ENCODE measurements at places on chromosomes 6 and 20. TPM values are rescaled to one million over a fixed set of nuclear protein-coding genes. Genes with fewer than 3 reads are reported as not detected.

CAGE1 gene
- 0.57 TPM for total RNA-seq

RSPH9 gene
- total RNA-seq, result 0.29 TPM

RBM24 gene
- total RNA-seq, result 0.15 TPM

FAM184A gene
- total RNA-seq, result 2.1 TPM

SGK2 gene
- 1.7 TPM for total RNA-seq

DNA sequence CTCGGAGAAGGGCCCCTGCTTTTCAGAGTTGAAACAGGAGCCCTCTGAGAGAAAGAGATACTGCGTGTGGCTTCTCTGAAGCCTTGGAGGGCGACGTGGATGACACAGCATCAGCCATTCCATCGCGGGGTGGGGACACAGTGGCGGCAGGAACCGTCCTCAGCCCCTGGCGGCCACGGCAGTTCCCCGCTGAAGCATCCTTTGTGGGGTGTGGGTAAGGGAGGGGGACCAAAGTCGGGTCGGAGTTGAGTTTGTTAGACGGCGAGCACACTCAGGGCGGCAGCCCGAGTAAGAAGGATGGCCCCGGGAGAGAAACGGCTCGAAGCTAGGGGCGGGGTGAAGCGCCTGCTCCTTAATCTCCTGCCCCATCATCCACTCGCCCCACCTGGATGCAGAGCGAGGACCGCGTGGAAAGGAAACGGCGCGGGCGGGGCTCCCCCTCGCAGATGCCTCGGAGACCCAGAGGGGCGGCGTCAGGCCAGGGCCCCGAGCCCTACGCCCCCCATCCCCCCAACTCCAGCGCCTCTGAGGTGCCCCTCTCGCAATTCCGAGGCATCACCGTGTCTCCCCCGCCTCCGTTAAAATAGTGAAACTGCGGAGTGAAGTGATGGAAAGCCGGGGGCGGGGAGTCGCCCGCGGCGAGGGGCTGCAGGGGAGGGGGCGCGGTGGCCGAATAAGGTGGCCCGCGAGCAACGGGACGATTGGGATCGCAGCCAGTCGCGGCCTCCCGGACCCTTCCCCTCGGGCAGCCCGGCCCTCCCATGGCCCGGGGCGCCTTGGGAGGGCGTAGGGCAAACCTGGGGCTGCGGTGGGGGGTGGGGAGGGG, 796 bp upstream of the RREB1 start:
- peak overlapping the region; percentile 85 for H3K27ac ChIP-seq
- peaks cover 23% of the 10 kb centered on the region for H3K4me1 ChIP-seq
- no peaks in the 10 kb centered on the region for H3K36me3 ChIP-seq
- H3K27me3 ChIP-seq, result no peaks in the 10 kb centered on the region
- peak; percentile 52 for DNase-seq
- H3K4me3 ChIP-seq, result peak overlapping the region; percentile 97

- H3K27ac ChIP-seq, result no peak overlapping the region
- H3K27me3 ChIP-seq, result peaks cover 17% of the 10 kb centered on the region
- no peak for DNase-seq
- no peaks in the 10 kb centered on the region for H3K4me1 ChIP-seq
- H3K36me3 ChIP-seq, result no peaks in the 10 kb centered on the region
- no peak overlapping the region for H3K4me3 ChIP-seq
These were observed 42.3 kb downstream of the MYLK4 start for GRCh38 chr6:2708456-2708855.

DNA sequence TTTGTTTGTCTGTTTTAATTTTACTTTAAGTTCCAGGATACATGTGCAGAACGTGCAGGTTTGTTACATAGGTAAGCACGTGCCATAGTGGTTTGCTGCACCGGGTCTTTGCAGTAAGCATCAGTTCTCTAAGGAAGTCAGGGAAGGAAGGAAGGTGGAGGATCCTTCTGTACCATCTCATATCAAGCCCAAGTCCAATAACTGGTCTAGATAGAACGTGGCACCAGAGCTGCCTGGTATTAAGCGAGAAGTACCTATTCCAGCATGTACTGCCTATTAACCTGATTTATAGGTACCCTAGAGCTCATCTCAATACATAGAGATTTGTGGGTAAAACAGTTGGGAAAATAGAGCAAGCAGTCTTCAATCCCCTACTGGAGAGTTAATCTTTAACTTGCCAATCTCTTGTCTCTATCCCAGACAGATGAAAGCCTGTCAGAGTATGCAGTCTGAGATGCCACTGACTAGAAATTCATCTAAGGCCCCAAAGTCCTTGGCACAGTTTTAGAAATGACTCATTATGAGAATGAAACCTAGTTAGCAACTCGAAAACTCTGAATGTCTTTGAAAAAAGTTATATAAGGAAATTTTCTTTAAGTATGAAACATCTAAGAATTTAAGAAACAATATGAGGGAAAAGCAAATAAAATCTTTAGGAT, 144.9 kb downstream of the TFAP2A start:
- no peaks in the 10 kb centered on the region for H3K36me3 ChIP-seq
- no peaks in the 10 kb centered on the region for H3K4me1 ChIP-seq
- peaks cover 10% of the 10 kb centered on the region for H3K27me3 ChIP-seq
- H3K27ac ChIP-seq, result no peak overlapping the region
- no peak overlapping the region for H3K4me3 ChIP-seq

GRCh38 chr6:135784507-135784906, 67.0 kb upstream of the PDE7B start:
- no peak overlapping the region for H3K4me3 ChIP-seq
- no peak overlapping the region for H3K27ac ChIP-seq
- H3K36me3 ChIP-seq, result no peaks in the 10 kb centered on the region

DNA sequence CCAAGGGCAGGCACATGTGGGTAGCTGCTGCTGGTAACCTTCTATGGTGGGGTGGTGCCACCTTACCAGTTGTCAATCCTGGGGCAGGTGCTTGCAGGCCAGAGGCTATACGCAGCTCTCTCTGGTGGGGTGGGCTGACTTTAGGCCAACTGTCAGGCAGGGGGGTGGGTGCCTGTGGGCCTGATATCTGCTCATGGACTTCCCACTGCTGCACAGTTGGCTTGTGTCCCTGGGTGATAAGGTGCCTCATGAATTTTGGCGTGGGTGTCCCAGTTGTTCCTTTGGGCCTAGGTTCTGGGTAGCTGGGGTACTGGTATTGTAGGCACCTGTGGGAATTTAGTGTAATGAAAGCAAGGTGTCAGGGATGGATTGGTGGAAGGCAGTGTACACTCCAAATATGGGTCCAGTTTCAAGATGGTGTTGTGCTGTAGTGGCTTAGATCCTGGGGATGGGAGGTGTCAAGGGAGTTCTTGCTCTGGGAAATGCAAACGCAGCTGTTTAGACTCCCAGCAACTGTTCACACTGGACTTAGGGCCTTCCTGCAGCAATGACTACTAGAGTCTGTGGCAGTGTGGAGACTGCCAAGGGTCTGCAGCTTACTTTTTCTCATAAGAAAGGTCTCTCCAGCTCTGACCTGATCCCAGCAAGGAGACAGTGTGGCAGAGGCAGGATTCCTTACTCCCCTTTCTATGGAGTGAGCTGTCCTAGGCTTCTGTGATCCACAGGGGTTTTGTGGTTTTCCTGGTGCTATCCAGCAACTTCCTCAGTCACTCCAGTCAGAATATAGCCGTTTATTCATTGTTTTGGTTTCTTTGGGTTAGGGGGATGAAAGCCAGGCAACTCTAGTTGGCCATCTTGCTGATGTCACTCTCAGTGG, 128.2 kb downstream of the CRYBG1 start:
- no peak overlapping the region for H3K27ac ChIP-seq
- no peak overlapping the region for H3K4me3 ChIP-seq
- H3K27me3 ChIP-seq, result peaks cover 20% of the 10 kb centered on the region
- DNase-seq, result no peak
- peaks cover 5% of the 10 kb centered on the region for H3K36me3 ChIP-seq

DNA sequence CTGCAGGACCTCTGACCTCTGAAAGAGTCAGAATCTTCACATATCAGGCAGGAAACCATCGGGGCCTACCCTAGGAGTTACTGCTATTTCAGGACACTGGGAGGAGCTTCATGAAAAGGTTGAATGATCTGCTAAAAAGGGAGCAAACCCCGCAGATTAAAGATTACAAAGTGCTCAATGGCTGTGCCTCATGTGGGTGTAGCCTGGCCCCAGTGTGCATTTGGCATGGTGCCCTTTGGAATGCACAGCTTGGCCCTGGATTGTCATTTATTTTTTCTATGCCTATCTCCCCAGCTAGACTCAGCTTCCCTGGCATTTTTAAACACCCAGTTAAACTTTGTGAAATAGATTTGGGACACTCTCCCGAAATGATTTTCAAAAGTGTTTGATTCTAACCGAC, 368.5 kb upstream of the SPTLC3 start:
- no peaks in the 10 kb centered on the region for H3K4me1 ChIP-seq
- DNase-seq, result no peak
- H3K27ac ChIP-seq, result no peak overlapping the region
- H3K4me3 ChIP-seq, result no peak overlapping the region
- no peaks in the 10 kb centered on the region for H3K27me3 ChIP-seq

DNA sequence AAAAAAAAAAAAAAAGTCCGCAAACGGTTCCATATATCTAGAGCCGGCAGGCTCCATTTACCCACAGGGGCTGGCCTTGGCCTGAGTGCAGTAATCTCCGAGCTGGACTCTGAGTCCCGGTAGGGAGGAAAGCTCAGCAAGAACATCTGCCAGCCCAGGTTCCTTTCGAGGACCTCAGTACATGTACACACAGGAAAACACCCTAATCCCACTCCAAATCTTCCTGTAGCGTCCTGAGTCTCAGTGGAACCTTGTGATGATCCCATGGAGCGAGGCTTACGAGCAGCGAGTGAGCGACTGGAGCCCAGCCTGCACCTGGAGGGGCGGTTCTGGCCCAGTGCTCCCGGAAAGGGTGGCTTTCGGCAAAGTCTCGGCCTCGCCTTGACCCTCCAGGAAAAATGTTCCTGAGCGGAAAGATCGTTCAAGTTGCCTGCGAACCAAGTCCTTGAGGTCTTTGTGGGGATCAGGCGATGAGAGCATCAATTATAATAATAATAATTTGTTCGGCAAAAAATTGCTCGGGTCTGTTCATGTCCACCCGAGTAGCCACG, 32.1 kb downstream of the PRSS16 start:
- no peak overlapping the region for H3K4me3 ChIP-seq
- H3K27ac ChIP-seq, result peak overlapping the region; percentile 68
- H3K27me3 ChIP-seq, result peaks cover 63% of the 10 kb centered on the region
- no peak for DNase-seq
- no peaks in the 10 kb centered on the region for H3K36me3 ChIP-seq

DNA sequence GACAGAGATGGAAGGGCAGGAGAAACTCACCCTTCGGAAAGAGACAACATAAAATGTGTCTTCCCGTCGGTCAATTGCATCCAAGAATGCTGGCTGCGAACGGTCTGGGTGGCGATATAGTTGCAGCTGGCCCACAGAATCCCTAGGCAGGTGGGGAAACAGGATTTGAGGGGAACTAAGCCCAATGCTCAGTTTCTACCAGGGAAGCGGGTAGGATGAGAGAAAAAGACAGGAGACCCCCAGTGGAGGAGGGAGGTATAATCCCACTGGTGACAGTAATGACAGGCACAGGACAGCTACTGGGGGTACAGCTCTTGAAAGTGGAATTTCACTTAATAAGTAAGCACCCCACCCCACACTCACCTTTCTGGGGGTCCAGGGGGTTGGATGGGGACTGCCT, 7.5 kb upstream of the TNXB start:
- H3K27ac ChIP-seq, result no peak overlapping the region
- no peak overlapping the region for H3K4me3 ChIP-seq
- no peaks in the 10 kb centered on the region for H3K27me3 ChIP-seq
- no peak for DNase-seq
- H3K4me1 ChIP-seq, result peaks cover 23% of the 10 kb centered on the region

DNA sequence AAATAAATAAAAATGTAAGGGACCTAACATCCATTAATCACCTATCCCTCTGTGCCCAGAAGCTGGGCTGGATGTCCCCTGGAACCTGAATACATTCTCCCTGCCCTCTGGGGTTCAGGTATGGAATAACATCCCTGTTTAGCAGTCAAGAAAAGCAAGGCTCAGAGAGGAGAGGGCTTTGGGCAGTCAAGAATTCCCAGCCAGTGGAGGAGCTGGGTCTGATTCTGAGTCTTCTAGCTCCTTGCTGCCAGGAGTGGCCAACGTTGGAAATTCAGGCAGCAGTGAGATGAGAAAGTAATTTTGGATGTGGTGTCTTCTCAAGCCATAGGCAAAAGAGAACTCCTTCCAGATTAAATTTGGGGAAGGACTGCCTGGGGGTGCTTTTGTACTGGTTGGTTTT, 42.6 kb upstream of the ZNFX1 start:
- H3K4me3 ChIP-seq, result no peak overlapping the region
- no peak overlapping the region for H3K27ac ChIP-seq
- H3K4me1 ChIP-seq, result peaks cover 25% of the 10 kb centered on the region
- DNase-seq, result no peak
- H3K36me3 ChIP-seq, result peaks cover 3% of the 10 kb centered on the region
- H3K27me3 ChIP-seq, result peaks cover 41% of the 10 kb centered on the region

Data from T-helper 17 cell (primary cell).